ACHN (cell line): ENCODE measurements at places on chromosomes 1 and 21.

- DNase-seq, result peak; percentile 75
Observed at GRCh38 chr1:19800076-19800804, 524 bp upstream of the TMCO4 start.

DNA sequence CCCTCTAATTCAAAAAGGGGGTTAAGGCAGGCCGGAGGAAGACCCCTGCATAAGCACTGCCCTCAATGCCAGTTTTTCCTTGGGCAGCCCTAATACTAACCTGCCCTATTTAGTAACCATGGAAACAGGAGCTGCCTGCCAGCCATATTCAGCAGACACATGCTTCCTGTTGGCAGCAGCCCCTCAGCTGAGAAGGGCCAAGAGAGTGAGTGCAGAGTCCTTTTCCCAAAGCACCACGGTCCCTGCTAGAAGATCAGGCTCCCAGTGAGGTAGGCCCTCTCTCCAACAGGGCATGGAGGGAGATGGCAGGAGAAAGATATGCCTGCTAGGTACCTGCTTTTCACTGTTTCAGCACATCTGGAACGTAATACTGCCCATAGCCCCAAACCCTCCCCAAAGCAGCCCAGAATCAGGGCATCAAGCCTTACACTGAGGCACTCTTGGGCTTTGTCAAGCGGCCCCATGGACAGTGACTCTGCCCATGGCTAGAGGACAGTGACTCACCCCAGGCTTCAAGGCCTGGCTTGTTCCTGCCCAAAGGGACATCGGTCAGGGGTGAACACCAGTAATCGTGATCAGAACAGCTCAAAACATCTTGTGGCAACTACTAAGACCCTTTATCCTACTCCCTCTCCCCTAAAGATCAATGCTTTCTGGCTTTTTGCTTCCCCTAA is 64.5 kb downstream of the BCAR3 start:
- no peak for DNase-seq

GRCh38 chr1:5811419-5811818 is 180.8 kb downstream of the NPHP4 start:
- DNase-seq, result no peak

GRCh38 chr1:21099034-21099868 is 77.4 kb downstream of the EIF4G3 start:
- DNase-seq, result no peak

DNA sequence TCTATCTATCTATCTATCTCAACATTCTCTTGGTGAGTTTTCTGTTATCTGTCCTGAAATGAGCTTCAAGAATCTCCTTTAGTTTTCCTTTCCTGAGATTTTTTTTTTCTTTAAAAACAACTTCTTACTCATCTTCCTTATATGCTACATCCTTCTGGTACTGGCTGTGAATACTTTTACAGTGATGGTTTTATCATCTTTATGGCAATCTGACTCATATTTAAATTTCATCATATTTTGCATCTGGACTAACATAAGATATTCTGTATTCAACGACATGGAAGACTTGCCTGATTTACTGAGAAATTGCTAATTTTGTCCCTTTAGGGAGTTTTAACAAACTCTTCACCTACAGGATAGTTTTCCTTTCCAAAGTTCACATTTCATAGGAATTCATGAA is 33.0 kb downstream of the PDE4B start:
- no peak for DNase-seq

- no peak for DNase-seq
Observed at GRCh38 chr1:164774413-164774812, 215.4 kb downstream of the PBX1 start.

GRCh38 chr1:234955107-234955731 is 173.4 kb downstream of the TOMM20 start:
- DNase-seq, result no peak

DNA sequence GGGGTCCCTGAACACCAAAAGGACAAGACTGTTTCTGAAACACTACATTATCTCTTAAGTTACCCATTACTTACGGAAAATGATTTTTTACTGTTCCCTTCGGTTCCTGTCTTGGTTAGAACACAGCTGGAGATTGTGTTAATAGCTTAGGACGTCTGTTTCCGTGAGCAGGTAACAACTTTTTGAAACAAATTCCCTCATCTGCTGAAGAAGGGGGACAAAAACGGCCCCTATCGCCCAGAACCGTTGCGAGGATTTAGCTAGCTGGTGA is 67.8 kb downstream of the SLC35A3 start:
- no peak for DNase-seq

DNA sequence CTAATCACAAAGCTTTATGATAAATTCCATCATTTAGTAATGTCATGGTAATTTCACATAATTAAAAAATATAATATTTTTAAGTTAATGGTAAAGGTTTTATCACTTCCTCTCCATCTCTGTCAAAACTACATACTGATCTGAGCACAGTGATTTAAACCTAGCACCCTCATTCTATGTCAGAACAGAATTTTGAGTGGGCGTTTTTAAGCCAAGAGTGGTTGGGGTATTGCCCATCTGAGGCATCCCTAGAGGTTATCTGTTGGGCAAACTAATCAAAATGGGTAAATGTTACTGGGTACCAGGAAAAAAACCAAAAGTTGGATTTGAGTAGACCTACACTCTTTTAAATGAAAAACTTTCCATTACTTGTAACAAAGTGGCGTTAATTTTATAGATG is 100.7 kb upstream of the GFI1 start:
- DNase-seq, result no peak

GRCh38 chr1:199937661-199938060 is 89.8 kb upstream of the NR5A2 start:
- DNase-seq, result no peak

DNA sequence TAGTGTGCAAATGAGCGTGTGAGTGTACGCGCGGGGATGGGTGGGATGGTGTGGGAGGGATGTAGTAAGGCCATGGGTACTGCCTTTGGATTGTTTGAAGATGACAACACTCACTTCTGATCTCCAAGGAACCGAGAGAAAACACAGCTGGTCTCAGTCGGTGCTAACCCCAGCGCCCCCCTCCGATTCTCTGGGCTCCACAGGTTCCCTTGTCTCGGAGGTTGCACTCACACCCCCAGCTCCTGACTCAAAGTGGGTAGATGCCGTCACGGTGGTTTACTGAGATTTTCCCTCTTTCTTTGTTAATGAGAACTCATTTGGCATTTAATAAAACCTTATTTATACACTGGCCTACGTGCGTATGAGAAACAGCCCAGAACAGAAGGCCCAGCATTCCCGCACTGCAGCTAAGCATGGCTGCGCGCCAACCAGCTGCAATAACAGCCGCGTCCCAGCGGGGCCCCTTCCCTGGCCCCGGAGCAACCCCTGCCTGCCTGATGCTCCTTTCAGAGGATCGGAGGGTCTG is 25.8 kb downstream of the ABCA4 start:
- no peak for DNase-seq

DNA sequence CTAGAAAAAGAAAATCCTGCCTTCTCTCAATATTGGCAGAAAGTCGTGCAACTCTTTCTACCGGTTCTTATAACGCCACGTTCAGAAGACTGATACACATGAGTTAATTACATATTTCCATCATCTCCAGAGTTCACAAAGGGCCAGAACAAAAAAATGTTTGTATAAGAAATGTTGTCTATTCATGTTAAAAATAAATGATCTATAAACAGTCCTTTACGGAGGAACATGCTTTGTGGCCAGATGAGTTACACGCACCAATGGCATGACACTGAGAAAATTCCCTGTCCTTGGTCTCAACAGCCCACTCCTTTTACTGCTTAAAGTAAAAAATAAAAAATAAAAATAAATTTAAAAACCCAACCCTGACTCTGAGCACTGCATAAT is 29.5 kb downstream of the C2CD2 start:
- no peak for DNase-seq

- DNase-seq, result no peak
Observed at GRCh38 chr1:244077473-244078220, 26.6 kb downstream of the ZBTB18 start.

- peak; percentile 70 for DNase-seq
Observed at GRCh38 chr1:28144203-28145135, 32.0 kb downstream of the PTAFR start.

GRCh38 chr1:54298284-54299033 is 98.5 kb downstream of the MRPL37 start:
- no peak for DNase-seq

DNA sequence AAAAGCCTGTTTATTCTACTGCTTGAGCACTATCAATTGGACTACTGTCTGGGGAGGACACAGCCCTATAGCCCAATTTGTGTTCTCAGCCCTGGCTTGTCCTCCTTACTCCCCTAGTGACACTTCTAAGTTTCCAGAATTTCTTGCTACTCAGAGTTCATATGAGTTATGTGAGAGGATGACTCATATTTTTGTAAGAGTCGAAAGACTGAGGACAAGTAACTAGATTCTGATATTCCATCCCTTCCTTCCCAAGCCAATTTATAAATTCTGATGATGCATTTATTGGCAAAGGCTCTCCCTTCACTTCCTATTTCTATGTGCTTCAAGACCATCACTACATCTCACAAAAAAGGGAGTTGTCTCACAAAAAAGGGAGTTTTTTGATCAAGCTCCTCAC is 422.2 kb upstream of the DEPDC1 start:
- DNase-seq, result peak; percentile 2

DNA sequence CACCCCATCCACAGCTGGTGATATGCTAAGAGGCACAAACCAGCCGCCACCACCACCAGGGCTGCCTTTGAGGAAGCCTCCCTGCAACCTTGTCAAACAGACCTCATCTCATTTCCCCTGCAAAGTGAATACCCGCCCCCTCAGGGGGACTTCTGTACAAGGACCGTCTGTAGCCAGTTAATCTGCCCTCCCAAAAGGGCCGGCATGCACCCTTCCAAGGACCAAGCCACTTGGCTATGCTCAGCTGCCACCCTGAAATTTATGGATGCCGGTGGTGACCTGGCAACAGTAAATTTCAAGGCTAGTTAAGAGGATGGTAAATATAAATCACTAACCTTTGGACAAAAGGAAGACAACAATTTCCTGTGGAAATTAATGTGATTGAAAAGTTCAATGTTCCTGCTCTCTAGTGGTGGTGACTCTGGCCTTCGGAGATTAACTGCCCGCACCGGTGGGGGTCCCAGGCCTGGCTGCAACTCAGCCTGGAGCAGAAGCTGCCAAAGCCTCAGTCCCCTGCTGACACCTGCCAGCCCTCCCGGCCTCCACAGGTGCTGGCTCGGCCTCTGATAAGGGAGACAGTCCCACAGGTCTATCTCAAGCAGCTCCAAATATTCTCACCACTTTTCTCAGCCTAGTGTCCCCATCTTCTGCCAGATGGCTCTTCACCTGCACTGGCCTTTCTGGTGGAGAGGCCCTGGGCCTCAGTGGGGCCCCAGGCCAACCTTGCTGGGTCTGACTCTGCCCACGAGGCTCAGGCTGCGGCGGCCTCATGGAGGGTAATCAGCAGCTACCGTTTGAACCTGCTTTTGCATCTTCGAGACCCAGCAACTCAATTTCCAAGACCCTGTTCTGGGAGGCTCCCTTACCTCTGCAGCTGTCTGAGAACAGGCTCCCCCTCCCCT is 12.2 kb downstream of the TMEM53 start:
- no peak for DNase-seq

DNA sequence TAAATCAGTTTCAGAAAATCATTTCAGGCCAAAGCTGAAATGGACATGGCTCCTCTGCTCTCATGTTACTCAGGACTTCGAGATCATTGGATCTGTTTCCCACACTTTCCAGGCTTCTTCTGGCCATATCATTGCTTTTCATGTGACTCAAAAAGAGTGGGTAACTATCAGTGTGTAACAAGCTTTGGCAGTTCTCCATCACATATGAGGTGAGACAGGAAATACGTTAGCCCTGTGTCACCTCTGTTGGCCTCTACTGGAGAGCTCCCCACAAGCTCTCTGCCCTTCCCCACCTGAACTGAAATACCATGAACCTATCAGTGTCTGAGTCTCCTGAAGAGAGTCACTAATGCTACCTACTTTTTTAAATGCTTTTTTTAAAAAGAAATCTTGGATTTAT is 128.2 kb downstream of the LBR start:
- DNase-seq, result no peak

DNA sequence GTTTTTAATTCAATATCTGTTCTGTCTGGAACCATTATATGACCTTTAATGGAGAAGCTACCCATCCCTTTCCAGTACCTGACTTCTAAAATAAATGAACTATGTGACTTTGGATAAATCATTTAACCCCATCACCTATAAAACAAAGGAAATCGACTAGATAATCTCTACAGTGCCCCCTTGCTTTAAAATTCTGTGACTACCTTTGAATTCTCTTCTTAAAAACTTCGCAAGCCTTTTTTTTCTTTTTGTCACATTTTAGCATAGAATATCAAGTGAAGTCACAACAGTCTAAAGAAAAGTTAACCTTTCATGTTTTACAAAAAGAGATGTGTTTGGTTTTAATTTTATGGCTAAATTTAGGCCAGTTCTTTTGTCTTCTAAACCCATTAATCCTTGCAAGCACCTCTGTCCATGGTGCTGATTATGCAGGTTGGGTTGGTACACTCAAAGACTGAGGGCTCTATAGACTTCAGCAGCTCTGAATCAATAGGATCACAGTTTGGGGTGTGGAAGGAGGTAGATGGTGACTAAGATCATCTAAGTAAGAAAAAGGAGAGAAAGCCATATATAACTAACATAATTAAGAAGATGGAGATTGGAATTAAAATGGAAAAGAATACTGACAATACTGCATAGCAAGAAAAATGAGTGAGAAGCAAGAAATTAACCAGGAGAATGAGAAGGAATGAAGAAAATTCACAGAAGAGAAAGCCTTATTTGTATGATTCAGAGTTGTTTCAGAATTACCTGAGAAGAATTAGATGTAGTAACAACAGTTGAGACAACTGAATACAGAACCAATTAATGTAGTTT is 59.2 kb downstream of the TBX15 start:
- DNase-seq, result peak; percentile 39

GRCh38 chr21:43332861-43333297 is 94.1 kb downstream of the SIK1 start:
- DNase-seq, result no peak

DNA sequence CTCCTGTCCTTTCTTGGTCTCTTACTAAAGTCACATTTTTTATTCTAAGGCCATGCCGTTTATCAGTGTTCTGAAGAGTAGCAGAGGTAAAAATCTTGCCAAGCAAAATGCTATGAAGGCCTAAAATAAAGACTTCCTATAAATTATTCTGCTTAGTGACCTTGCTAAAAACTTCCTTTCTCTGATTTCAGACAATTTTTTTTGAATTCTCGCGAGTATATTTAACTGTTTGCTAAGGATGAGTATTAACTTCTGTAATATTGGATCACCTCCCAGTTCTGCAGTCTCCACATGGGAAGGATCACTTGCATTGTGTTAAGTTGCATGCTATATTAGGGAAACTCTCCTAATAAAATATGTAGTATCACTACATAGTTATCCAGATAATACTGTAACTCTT is 123.4 kb upstream of the SNX7 start:
- DNase-seq, result no peak

DNA sequence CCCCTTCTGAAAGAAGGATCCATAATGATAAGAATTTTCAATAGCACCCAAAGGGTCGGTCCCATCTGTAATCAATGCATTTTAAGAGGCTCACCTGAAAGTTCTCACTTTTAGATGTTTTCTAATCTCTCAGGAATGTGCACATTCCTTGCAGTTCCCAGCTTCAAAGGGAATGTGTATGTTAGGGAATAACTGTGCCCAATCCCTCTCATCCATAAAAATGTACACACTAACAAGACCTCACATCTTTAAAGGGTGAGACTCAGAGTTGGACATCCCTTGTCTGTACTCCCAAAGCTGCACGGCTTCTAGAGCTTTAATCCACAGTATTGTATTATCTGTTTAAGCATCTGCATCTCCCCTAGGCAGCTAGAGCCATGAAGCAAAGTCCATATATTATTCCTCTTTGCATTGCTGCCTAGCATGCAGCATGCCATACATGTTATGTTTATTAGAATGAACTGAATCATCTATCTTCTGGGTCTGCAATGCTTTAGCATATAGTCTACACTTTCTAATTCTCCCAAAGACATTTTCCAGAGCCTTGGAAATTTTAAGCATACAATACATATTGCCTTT is 9.3 kb upstream of the CCN1 start:
- no peak for DNase-seq
